ENCODE measurements at places on chromosomes 2 and 18. TPM values are rescaled to one million over a fixed set of nuclear protein-coding genes. Genes with fewer than 3 reads are reported as not detected.

The KIF3C gene
- 133 TPM for total RNA-seq

The ZFP36L2 gene
- 8.8 TPM for total RNA-seq

The KDSR gene
- 17.8 TPM for total RNA-seq

The ASB18 gene
- total RNA-seq: 1.6 TPM

The COL3A1 gene
- 109 TPM for total RNA-seq

The VWC2L gene
- total RNA-seq: 30.0 TPM

The APCDD1 gene
- 26.8 TPM for total RNA-seq

The SPEG gene
- total RNA-seq: 18.2 TPM

The CUL3 gene
- 93.7 TPM for total RNA-seq

The GPBAR1 gene
- not detected for total RNA-seq

The FKBP7 gene
- total RNA-seq: 10.1 TPM

The PPP1R1C gene
- 3.9 TPM for total RNA-seq

The ARHGAP28 gene
- 10.1 TPM for total RNA-seq

The IL36RN gene
- total RNA-seq: not detected

The LRATD1 gene
- total RNA-seq: 63.2 TPM

The PREPL gene
- 276 TPM for total RNA-seq

The POTEJ gene
- 0.46 TPM for total RNA-seq

The ANTXR1 gene
- total RNA-seq: 24.7 TPM
